A673 (cell line): ENCODE measurements at places on chromosomes 4 and X.

DNA sequence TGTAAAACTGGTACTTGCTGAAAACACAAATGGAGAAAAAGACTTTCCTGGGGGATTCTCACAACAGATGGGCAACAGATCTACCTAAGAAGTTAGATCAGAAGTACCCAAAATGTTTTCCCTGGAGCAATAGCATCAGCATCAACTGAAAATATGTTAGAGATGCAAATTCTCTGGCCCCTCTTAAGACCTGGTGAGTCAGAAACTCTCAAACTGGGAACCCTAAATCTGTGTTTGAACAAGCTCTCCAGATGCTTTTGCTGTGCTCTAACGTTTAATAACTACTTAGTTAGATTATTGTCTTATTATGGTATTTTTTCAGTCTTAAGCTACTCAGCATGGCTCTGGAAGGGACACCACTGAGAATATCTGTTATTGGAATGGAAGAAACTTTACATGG, 55.2 kb upstream of the TRPC3 start:
- no peak for DNase-seq

- DNase-seq, result no peak
Observed at GRCh38 chr4:57153207-57153606, 43.0 kb upstream of the IGFBP7 start.

DNA sequence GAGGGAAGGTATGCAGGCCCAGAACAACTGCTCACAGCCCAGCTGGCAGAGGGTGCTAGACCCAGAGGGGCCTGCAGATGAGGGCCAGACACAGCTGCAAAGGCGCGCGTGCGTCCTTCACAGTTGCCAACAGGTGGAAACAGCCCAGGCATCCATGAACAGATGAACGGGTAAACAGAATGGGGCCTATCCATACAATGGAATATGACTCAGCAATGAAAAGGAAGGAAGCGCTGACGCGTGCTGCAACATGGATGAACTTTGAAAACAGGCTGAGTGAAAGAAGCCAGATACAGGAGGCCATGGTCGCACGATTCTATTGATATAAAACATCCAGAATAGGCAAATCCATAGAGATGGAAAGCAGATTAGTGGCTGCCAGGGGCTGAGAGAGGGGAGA, 83.1 kb upstream of the DDX3X start:
- no peak for DNase-seq

- no peak for DNase-seq
Observed at GRCh38 chrX:75623535-75623934, 100.7 kb upstream of the ZDHHC15 start.

- peak; percentile 5 for DNase-seq
Observed at GRCh38 chr4:99383833-99384392, 31.4 kb upstream of the ADH1C start.

GRCh38 chrX:136126872-136127406, 20.4 kb upstream of the FHL1 start:
- no peak for DNase-seq

- no peak for DNase-seq
Observed at GRCh38 chr4:8274066-8274652, 4.6 kb downstream of the HTRA3 start.

- peak; percentile 47 for DNase-seq
Observed at GRCh38 chr4:88033309-88033708, 25.9 kb downstream of the PKD2 start.

GRCh38 chr4:184972991-184973390, 45.3 kb upstream of the HELT start:
- DNase-seq, result no peak

DNA sequence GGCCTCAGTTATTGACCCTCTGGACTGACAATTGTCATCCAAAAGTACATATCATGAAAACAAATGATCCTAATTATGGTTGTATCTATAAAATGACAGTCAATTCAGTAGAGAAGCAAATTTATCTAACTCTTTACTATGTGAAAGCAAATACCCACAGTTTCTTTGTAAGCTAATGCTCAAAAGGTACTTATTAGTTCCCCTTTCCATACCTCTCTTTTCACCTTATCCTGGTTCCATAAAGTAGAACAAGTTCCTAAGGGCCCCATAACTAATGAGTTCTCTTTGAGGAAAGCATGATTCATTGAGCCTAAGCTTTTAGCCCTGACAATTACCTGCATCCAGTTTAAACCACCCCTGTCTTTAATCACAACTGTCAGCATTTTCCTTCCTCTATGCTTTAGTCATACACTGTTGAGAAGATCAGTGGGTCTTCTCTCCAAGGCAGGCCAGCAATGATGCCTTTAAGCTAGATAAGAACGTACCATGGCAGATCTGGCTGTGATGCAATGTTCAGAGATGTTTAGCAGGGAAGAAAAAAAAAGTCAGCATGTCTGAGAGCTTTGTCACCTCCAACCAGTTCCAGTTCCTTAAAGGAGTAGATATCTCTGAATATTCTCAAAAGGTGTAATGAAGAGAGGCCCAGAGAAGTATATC, 179.7 kb upstream of the RASGEF1B start:
- no peak for DNase-seq

GRCh38 chr4:108512615-108513505, 107.5 kb upstream of the RPL34 start:
- peak; percentile 43 for DNase-seq
